ENCODE measurements at places on chromosomes 12 and 14. TPM values are rescaled to one million over a fixed set of nuclear protein-coding genes. Genes with fewer than 3 reads are reported as not detected.

The C3AR1 gene
- total RNA-seq, result not detected

GRCh38 chr14:75884198-75884611, 97.6 kb downstream of the TGFB3 start:
- H3K4me1 ChIP-seq, result peaks cover 21% of the 10 kb centered on the region
- DNase-seq, result no peak
- no peaks in the 10 kb centered on the region for H3K27me3 ChIP-seq
- no peak overlapping the region for H3K4me3 ChIP-seq

GRCh38 chr12:6915789-6916285, 1.5 kb downstream of the ENO2 start:
- no peak overlapping the region for H3K27ac ChIP-seq
- peaks cover 39% of the 10 kb centered on the region for H3K4me1 ChIP-seq
- peak overlapping the region; percentile 97 for H3K4me3 ChIP-seq
- no peak for DNase-seq

DNA sequence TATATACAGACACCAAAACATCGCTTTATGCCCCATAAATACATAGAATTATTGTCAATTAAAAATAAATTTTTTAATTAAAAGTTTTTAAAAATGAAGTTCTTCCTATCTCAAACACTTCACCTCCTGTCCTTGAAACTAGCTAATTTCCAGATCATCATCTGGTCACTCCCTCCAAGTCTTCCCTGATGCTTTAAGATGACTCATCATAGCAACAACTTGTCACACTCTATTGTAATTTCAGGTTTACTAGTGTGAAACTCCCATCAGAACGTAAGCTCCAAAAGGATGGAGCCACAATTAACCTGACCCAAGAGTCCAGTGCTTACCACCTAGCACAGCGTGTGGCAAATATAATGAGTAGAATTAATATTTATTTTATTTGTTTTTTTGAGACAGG, 16.3 kb downstream of the GXYLT1 start:
- no peaks in the 10 kb centered on the region for H3K27me3 ChIP-seq
- H3K4me3 ChIP-seq, result no peak overlapping the region
- H3K36me3 ChIP-seq, result no peaks in the 10 kb centered on the region
- H3K27ac ChIP-seq, result no peak overlapping the region
- DNase-seq, result no peak
- H3K4me1 ChIP-seq, result peaks cover 13% of the 10 kb centered on the region

- no peak for DNase-seq
- H3K27ac ChIP-seq, result no peak overlapping the region
- no peaks in the 10 kb centered on the region for H3K36me3 ChIP-seq
- H3K4me1 ChIP-seq, result peaks cover 8% of the 10 kb centered on the region
- 0 out of 2 replicates have a peak overlapping the region, but pooled peaks have one; percentile 18 for H3K4me3 ChIP-seq
Measured at GRCh38 chr12:49968471-49968870, 4.3 kb upstream of the AQP6 start.

- no peak overlapping the region for H3K4me3 ChIP-seq
- no peaks in the 10 kb centered on the region for H3K4me1 ChIP-seq
- H3K27ac ChIP-seq, result no peak overlapping the region
Measured at GRCh38 chr14:22089940-22090339, 416.3 kb upstream of the OR4E1 start.

Data from WTC11 (cell line).